ENCODE measurements at places on chromosomes 12 and 14.

GRCh38 chr14:67519406-67519805 lies 13.7 kb upstream of the PLEKHH1 start:
- DNase-seq, result no peak

GRCh38 chr14:50117456-50117855 lies 1.1 kb upstream of the VCPKMT start:
- no peak for DNase-seq

DNA sequence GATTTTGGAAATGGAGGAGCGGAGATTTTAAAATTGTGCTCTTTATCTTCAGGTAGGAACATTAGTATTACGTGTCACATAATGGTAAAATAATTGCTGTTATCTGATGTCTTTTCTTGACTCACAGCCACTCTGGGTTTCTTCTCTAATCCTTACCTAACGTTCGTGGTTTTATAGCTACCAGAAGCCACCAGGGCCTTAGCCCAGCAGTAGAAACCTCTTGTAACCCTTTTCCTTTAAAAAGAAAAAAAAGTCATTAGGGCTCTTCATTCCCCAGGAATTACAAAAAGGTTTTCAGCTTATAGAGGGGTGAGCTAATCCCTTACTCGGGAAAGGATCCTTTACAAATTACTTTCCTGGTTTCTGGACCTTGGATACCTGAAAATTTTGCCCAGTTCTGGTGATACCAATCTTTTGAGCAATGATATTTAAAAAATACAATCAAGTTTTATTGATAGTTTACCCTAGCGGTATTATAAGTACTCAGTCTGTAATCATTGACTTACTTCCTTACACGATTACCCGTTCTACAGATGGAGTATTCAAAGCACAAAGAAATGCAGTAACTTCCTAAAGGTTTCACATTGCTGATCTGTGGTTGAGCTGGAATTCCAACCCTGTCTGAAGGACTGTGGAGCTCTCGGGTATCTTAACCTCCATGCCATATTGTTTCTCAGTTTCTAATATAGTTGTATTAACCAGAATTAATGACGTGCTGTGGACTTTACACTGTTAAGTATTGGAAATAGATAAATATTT lies 1.6 kb downstream of the GABARAPL1 start:
- DNase-seq, result peak; percentile 7

DNA sequence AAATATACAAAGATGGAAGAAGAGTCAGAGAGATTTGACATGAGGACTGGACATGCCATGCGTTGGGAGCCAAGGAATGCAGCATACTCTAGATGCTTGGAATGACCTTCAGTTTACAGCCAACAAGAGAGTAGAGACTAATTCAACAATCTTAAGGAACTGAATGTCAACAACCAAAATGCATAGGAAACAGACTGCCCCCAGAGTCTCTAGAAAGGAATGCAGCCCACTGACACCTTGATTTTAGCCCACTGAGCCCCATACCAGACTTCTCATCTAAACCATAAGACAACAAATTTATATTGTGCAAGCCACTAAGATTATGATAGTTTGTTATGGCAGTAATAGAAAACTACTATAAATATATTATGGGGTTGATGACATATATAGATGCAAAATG lies 611.2 kb downstream of the RPS29 start:
- DNase-seq, result no peak
